ENCODE measurements at places on chromosomes 16 and 17. TPM values are rescaled to one million over a fixed set of nuclear protein-coding genes. Genes with fewer than 3 reads are reported as not detected.

ZNF423 gene
- 55.4 TPM for total RNA-seq

NFE2L1 gene
- total RNA-seq, result 121 TPM

- peaks cover 6% of the 10 kb centered on the region for H3K4me1 ChIP-seq
- H3K36me3 ChIP-seq, result no peaks in the 10 kb centered on the region
- H3K4me3 ChIP-seq, result no peak overlapping the region
- DNase-seq, result no peak
These were observed 250.7 kb upstream of the MYOCD start for GRCh38 chr17:12415031-12415430.

DNA sequence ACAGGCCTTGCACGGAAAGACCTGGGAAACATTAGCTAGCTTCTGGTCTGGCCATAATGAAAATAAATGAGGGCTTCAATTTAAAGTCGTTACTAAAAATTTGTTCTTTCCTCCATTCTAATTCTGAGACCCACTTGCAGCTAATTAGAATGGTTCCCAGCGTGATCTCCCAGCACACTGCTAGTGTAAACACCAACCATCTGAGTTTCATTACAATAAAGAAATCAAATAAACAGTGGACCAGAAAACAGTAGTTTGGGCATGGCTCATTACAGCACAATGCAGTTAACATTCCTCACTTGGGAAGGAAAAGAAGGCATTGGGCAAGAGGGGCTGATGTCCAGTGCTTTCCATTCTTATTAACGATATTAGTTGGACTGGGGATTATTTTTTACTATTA, 410.9 kb upstream of the SOX9 start:
- H3K27me3 ChIP-seq, result no peaks in the 10 kb centered on the region
- H3K36me3 ChIP-seq, result no peaks in the 10 kb centered on the region
- H3K27ac ChIP-seq, result no peak overlapping the region
- peaks cover 13% of the 10 kb centered on the region for H3K4me1 ChIP-seq
- no peak overlapping the region for H3K4me3 ChIP-seq

GRCh38 chr17:4769628-4770027, 2.1 kb upstream of the TM4SF5 start:
- H3K36me3 ChIP-seq, result no peaks in the 10 kb centered on the region
- H3K27me3 ChIP-seq, result peaks cover 19% of the 10 kb centered on the region
- DNase-seq, result no peak

- H3K4me3 ChIP-seq, result no peak overlapping the region
- H3K27ac ChIP-seq, result no peak overlapping the region
- H3K4me1 ChIP-seq, result peaks cover 18% of the 10 kb centered on the region
- H3K36me3 ChIP-seq, result no peaks in the 10 kb centered on the region
These were observed 12.0 kb upstream of the KRT23 start for GRCh38 chr17:40949418-40949817.

DNA sequence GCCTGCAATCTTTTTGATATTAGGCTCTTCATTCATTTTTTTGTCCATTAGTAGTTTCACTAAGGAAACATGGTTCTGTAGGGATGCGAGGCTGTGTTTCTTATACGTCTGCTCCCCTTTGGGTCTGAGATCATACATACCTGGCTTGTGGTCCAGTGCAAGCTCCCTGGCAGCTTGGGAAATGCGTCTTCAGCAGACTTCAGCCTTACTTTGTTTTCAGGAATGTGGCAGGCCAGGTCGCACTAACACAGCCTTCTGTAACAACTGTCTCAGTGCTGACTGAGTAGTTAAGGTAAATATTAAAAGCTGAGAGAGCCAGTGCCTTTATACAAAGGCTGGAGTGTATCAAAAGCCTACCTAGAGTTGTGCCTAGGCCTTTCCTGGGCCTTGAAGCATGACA, 970.5 kb upstream of the EEF2KMT start:
- no peaks in the 10 kb centered on the region for H3K4me1 ChIP-seq
- no peak overlapping the region for H3K27ac ChIP-seq
- DNase-seq, result no peak
- no peaks in the 10 kb centered on the region for H3K36me3 ChIP-seq
- peaks cover 3% of the 10 kb centered on the region for H3K27me3 ChIP-seq

DNA sequence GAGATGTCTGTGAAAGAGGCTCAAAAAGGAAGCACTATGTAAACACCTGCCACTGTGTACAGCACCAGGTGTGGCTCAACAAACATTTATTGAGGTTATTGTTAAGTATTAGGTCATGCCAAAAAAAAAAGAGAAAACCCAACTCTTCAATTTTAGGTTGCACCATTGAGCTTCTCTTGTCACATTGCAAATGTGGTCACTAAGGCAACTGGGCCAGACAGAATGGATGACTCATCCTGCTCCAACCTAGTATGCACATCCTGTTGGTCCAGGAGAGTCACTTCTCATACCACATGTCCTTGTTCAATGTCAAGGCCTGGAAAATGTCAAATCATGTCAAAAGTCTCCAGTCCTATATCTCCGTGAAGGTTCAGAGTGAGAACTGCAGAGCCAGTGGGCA, 25.0 kb downstream of the HOXB1 start:
- H3K4me1 ChIP-seq, result no peaks in the 10 kb centered on the region
- H3K27me3 ChIP-seq, result peaks cover 85% of the 10 kb centered on the region

NACA2 gene
- total RNA-seq, result not detected

DNA sequence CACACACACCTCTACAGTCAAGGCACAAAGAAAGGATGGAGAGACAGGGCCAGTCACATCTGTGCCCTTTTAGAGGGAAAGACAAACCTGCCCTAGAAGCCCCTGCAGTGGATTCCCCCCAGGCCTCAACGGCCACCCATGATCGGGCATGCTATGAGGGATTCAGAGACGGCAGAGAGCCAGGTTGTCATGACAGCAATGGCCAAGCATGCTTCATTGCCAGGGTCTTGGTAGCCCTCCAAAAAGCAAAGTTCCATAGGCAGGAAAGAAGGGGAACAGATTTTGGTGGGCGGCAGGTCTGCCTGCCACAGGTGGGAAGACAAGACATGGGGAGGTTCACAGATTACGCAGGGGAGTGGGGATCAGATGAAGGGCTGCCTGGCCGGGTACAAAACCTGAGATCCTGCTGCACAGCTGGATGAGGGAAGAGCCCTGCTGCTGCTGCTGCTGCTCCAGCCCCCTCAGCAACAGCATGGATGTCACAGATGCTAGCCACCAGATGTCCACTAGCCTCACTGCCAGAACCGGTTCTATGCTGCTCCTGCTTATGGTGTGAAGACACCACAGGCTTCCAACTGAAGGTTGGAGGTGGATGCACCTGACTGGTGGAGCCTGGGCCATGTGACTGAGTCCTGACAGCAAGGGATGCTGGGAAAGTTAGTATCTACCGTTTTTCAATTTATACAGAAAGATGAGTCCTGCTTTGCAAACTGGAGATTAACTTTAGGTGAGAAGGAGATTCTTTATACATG, 17.8 kb downstream of the ACTG1 start:
- H3K27ac ChIP-seq, result no peak overlapping the region
- DNase-seq, result no peak
- no peak overlapping the region for H3K4me3 ChIP-seq
- H3K4me1 ChIP-seq, result peaks cover 20% of the 10 kb centered on the region

- H3K4me3 ChIP-seq, result no peak overlapping the region
- no peak overlapping the region for H3K27ac ChIP-seq
- DNase-seq, result peak; percentile 78
- no peaks in the 10 kb centered on the region for H3K4me1 ChIP-seq
These were observed 23.9 kb downstream of the LGALS9 start for GRCh38 chr17:27654654-27655524.

DNA sequence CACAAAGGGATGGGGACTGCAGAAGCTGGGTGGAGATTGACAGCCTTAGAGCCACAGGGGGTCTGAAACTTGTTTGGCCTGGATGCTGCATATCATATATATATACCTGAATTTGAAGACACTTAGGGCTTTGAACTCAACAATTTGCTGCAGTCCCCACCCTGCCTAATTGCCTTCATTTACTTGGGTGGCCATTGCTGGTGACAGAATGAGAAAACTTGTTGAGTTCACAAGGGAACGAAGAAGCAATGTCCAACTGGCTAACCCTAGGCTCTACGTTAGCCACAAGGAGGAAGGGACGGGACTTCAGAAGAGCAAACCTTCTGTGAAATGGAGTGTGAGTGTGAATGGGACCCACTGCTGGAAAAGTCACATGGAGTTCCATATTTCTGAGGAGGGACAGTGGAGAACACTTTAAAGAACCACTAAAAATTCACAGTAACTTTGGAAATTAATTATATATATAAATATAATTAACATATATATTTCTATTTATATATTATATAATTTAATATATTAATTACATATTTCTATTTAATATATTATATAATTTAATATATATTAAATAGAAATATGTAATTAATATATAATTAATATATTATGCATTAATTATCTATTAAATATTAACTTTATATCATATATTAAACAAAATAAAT, 215.3 kb upstream of the SOX9 start:
- no peaks in the 10 kb centered on the region for H3K36me3 ChIP-seq
- H3K4me1 ChIP-seq, result peaks cover 22% of the 10 kb centered on the region
- no peaks in the 10 kb centered on the region for H3K27me3 ChIP-seq
- no peak overlapping the region for H3K27ac ChIP-seq

DNA sequence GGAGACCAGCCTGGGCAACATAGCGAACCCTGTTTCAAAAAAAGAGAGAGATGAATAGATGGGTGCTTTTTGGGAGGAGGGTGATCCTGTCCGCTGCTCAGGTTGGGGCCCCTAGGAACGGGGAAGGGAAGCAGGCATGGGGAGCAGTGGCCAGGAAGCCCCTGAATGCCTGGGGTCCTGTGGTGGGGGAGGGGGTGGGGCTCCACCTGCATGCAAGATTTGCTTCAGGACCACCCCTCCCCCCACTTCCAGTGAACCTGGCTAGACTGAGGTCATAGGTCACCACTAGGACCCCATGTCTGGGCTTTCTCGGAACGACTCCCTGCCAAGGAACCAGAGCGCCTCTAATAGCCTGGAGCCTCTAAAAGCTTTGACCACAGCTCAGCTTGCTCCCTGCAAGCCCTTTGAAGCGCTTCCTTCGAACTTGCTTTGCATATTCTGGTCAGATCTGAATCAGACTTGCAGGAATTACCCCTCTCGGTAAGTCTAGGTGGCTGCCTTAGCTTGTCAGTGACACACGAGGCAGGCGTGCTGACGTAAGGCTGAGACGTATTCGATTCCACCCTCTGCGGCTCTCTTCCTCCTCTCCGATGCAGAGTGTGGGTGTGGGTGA, 3.7 kb downstream of the SOCS3 start:
- H3K27ac ChIP-seq, result no peak overlapping the region
- H3K4me1 ChIP-seq, result peaks cover 35% of the 10 kb centered on the region
- no peak for DNase-seq
- H3K4me3 ChIP-seq, result peak overlapping the region; percentile 80
- peaks cover 48% of the 10 kb centered on the region for H3K27me3 ChIP-seq

- no peak overlapping the region for H3K27ac ChIP-seq
- DNase-seq, result no peak
- H3K4me3 ChIP-seq, result peak overlapping the region; percentile 35
- peaks cover 2% of the 10 kb centered on the region for H3K36me3 ChIP-seq
- H3K4me1 ChIP-seq, result peaks cover 55% of the 10 kb centered on the region
- no peaks in the 10 kb centered on the region for H3K27me3 ChIP-seq
These were observed 2.5 kb downstream of the TAF15 start for GRCh38 chr17:35811759-35812158.

DNA sequence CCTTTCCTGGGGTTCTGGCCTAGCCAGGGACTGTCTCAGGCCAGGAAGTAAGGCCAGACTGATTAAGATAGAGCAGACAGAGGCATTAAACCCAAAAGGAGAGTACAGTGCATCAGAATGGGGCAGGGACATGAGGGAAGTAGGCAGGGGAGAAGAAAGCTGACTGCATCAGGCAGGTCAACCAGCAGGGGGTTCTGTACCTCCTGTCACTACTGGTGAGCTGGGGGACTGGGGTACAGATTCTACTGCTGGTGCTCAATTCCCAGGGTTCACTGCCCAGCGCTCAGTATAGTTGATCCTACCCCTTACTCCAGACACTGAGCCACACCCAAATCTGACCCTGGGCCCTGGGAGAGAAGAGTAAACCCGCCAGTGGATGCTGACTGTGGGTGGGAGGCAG, 12.9 kb upstream of the MTMR4 start:
- no peak for DNase-seq
- peaks cover 22% of the 10 kb centered on the region for H3K4me1 ChIP-seq
- no peaks in the 10 kb centered on the region for H3K36me3 ChIP-seq
- peaks cover 25% of the 10 kb centered on the region for H3K27me3 ChIP-seq

SMIM5 gene
- not detected for total RNA-seq

- H3K27ac ChIP-seq, result no peak overlapping the region
- H3K36me3 ChIP-seq, result peaks cover 34% of the 10 kb centered on the region
- DNase-seq, result no peak
- no peaks in the 10 kb centered on the region for H3K27me3 ChIP-seq
These were observed 58.5 kb downstream of the KNOP1 start for GRCh38 chr16:19659554-19659953.

ITGAL gene
- not detected for total RNA-seq

DNA sequence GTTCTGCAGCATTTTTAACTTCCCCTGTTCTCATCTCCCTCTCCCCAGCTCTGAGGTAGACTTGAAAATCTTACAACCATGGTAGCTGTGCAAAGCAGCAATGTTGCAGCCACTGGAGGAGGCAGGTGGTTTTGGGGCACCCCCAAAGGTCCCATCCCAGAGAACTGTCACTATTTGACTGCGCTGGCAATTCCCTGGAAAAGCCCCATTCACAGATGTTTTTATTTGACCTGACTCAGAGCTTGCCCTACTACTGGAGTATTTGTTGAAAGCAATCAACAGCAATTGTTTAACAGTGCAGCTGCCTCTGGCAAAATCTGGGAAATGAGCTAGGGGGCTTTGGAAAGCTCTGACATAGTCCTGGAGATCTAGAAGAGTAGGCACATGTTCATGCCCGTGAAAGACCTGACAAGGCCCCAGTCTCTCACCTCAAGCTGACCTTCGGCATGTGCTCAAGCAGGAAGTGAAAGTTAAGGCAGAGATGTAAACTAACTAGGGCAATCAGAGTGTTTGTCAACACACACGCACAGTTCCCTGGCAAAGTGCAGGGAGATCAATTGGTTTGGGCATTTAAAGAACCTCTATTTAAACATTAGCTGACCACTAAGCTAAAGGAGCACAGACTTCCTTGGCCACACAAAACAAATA, 19.7 kb upstream of the PIK3R5 start:
- H3K4me3 ChIP-seq, result no peak overlapping the region
- no peak for DNase-seq
- no peaks in the 10 kb centered on the region for H3K27me3 ChIP-seq
- peaks cover 4% of the 10 kb centered on the region for H3K36me3 ChIP-seq

CDIP1 gene
- 31.7 TPM for total RNA-seq

DNA sequence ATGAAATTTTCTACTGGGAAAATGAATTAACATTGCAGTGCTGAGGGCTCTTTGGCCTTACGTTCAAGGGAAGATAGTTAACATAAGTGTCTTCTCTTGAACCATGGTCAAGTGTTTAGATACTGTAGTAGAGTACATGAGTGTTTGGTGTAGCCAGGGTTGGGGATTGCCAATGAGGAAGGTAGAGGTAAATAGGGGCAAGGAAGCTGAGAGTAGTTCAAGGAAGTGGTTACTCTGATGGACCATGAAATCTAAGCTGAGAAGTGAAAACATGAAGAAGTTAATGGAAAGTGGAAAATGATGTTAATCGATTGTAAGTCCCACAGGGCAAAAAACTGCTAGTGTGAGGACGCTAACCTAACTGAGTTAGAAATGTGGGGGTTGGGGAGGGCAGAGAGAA, 249.6 kb upstream of the AXIN2 start:
- DNase-seq, result no peak
- peaks cover 41% of the 10 kb centered on the region for H3K36me3 ChIP-seq
- no peak overlapping the region for H3K4me3 ChIP-seq
- no peak overlapping the region for H3K27ac ChIP-seq
- no peaks in the 10 kb centered on the region for H3K4me1 ChIP-seq

- no peaks in the 10 kb centered on the region for H3K27me3 ChIP-seq
- no peak for DNase-seq
- no peak overlapping the region for H3K4me3 ChIP-seq
These were observed 25.1 kb downstream of the UNK start for GRCh38 chr17:75809631-75810111.

GRCh38 chr17:42895185-42895555, 5.4 kb upstream of the G6PC1 start:
- H3K4me3 ChIP-seq, result no peak overlapping the region
- H3K27me3 ChIP-seq, result peaks cover 27% of the 10 kb centered on the region
